Putamen (tissue), 1 donor: ENCODE measurements at places on chromosomes 7 and 10.

- DNase-seq: no peak
Observed at GRCh38 chr10:129788215-129788614, 175.9 kb downstream of the EBF3 start.

DNA sequence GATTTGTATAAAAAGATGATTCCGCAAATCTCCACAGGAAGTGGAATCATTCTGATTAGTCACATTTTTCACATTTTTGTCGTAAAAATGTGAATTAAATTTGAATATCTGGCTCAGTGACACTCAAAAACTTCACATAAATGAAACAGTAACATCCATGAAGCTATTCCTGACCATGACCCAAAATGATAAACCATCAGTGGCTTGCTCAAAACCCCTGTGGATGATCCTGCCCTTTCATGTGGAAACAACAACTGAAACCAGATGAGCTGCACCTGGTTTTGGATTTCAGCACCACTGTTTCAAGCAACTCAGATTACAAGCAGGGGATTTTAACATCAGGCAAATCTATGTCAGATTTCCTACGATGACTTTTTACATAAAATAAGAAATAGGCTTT, 80.3 kb downstream of the AMPH start:
- DNase-seq: no peak

DNA sequence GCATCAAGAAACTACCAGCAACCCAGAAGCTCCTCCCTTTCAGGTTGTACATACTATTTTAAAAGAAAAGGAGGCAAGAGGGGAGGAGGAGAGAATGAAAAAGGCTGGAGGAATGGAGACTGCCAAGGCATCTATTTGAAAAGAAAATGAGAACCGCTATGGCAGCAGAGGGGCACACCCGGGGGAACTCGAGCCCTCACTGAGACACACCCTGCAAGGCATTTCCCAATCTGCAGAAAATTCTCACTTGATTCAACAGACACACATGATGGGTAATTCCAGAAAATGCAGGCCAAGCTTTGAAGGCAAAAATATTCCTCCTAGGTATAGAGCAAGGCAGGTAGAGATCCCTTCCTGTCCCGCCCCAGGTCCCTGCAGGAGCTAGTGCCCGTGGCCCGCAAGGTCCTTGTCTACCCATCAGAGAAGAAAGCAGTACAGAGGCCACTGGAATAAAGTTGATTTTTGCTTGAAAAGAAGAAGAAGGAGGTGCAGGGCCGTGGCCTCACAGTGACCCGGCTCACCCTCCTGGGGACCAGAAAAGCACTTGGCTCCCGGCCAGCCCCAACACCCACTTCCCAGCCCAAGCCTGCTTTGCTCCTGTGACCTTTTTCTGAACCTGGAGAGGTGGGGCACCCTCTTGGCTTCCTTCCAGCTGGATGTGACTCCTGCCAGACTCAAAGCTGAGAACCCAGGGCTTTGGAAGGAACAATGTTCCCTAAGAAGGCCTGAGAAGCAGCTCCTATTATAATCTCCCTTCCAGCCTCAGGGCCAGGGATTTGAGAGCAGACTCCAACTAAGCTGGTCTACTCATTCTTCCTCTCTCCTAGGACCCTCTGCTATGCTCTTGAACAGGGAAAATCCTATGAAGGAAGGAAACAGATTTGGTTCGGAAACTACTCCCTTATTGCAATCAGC, 6.2 kb upstream of the PIK3CG start:
- DNase-seq: no peak

DNA sequence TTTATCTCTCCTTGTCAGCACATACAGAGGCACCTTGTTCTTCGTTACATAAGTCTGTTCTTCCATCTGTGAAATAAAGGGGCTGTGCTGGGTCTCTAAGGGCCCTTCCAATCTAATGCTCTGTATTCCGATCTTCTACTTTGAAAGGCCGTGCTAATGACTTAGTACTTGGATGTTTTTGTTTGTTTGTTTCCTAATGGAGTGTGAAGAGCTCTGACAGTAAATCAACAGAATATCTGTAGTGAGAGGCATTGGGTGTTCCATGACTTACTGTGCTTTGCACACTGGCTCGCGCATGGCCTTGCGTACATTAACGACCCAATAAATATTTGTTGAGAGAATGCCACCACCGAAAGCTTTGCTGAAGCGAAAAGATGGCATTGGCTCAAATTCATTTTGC, 162.1 kb downstream of the CHN2 start:
- no peak for DNase-seq

GRCh38 chr10:125448596-125448995, 234.4 kb downstream of the TEX36 start:
- no peak for DNase-seq

DNA sequence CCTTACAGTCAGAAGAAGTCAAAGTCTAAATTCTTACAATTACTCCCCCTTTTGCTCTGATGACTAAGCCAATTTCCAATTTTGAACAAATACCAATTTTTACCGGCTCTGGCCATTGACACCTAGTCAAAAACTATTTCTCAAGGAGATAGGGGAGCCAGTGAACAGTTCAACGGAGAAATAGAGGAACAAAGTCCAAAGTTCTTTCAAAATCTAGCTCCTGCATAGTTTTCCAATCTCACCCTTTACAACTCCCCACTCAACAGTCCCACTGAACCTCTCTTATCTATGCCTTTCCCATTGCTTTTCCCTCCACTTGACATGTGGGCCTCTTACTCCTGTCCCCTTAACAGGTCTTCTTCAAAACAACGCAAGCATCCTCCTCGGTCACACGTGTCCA, 192.9 kb downstream of the DOCK4 start:
- DNase-seq: no peak
